Head of caudate nucleus (tissue), 42 donors: ENCODE measurements at places on chromosomes 5 and 9.
A peak's percentile ranks its signal among the peaks of the same experiment; 100 is the strongest.

DNA sequence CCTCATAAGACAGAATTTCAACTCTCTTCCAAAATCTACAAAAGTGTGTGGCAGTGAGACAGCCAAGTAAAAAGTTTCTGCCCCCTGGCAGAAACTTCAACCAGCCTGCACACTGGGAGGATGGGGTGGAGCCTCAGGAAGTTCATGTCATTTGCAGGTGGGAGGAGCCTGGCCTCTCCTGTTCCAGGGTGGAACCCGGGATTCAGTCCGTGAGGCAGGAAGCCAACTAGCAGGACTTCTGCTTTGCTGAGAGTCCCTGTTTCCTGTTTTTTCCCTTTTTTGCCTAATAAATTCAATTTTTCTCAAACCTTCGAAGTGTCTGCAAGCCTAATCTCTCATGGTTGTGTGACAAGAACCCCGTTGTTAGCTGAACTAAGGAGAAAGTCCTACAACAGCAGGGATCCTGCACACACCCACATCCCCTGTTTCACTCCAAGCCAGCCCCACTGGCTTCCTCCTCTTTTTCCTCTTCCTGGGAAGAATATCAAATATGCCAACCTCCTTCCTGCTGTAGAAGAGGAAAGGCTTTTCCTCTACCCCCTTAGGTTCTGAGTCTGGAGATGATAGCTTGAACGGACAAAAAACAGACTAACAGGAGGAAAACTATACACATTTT, 69.3 kb downstream of the ALDH7A1 start:
- DNase-seq, result peak; percentile 39

DNA sequence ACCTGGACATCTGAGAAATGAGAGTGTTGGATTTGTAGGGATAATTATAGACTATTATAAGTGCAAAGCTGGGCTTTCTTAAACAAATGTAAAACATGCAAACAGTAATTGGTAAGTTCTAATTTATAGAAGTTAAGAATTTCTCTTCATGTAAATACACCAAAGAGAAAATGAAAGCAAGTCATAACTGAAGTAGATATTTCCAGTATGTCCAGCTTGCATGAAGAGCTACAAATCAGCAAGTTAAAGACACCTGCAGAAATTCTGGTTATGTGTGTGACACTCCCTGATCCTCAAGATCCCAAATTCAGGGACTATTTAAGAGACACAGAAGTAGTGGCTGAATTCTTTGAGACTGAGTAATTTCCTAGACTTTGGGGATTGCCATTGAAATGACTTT, 308.9 kb downstream of the TLE4 start:
- DNase-seq, result no peak

GRCh38 chr9:108691614-108692013, 164.2 kb downstream of the ACTL7B start:
- no peak for DNase-seq

GRCh38 chr5:145701404-145701803, 133.7 kb downstream of the PRELID2 start:
- no peak for DNase-seq

GRCh38 chr5:94562327-94562971, 56.0 kb downstream of the KIAA0825 start:
- no peak for DNase-seq

DNA sequence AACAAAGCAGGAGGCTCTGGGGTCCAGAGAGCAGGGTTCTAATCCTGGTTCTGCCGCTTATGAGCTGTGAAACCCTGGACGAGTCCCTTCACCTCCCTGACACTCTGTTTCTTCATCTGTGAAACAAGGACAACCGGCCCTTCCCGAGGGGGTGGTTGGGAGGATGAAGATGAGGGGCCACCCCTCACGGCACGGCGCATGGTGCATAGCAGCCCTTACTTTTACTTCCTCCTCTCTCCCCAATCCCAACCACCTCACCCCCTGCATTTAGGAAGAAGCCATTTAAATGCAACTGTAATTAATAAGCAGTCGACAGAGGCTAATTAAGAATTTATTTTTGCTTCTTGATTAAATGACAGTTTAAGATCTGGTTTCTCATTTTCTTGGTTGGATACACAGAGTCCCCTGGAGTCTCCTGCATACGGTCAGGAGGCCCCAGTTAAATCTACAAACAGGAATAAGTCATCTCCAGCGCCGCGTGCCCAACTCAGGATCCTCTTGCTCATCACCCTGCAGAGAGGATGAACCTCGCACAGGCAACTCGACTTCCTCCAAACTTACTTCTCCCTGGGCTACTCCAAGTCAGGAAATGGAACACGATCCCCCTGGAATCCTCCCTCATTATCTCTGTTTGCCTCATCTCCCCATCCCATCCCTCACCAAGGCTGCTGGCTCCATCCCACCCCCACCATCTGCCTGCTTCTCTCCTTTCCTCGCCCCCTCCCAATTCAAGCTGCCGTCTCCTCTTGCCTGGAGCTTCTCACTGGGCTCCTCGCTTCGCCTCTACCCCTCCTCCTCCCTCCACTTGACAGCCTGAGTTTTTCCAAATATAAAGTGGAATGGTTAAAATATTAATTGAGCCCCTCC, 95.9 kb downstream of the HRH2 start:
- DNase-seq, result no peak

DNA sequence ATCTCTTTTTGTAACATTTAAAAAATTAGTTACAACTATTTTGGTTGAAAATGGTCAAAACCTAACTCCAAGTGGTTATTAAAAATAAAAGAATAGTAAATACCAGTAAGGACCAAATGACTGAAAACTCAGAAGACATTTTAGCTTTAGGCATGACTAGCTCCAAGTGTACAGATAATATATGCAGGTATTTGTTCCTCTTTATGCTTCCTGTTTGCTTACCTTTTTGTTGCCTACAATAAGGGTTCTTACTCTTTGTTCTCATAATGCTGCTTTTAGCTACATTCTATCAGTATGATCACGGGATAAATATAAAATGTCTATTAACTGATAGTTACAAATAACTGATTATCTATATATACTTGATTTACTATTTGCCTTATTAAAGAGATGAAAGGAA, 259.6 kb downstream of the CDH12 start:
- DNase-seq, result no peak

GRCh38 chr9:22992780-22993179, 546.2 kb downstream of the DMRTA1 start:
- no peak for DNase-seq

DNA sequence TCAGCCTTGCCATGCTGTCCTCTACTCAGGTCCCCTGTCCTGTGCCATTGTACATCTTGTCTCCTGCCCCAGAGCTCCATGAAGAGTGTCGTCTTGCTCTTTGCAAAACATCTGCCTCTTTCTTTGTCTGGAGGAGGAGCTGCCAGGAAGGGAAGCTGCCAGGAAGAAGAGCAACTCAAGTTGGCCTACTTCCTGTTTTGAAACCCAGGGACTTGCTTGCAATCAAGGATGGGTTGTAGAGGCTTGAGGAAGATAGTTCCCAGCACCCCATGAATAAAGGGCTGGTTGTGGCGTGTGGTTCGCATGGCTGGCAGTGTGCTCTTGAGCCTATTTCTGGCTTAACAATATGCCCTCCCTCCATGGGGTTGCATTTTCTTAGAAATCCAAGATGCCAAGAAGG, 53.0 kb upstream of the CPEB4 start:
- peak; percentile 46 for DNase-seq

- no peak for DNase-seq
Measured at GRCh38 chr5:53946405-53947100, 363.8 kb downstream of the ARL15 start.

DNA sequence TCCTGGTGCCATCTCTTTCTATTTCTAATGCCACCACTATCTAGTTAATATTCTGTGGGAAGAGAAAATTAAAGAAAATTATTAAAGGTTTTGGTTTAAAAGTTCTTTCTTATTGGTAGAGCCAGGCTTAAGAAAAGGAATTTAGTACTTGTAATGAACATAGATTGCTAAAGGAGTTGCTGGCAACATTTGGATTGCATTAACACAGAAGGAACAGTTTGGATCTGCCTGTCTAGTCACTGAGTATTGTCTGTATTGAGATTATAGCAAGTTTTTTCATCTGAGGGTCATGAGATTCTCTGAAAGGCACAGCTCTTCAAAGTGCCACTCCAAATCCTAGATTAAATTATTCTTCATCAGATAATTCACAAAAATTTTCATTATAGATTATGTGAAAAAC, 32.0 kb downstream of the FSD1L start:
- no peak for DNase-seq

- no peak for DNase-seq
Measured at GRCh38 chr9:94881023-94881422, 154.5 kb downstream of the AOPEP start.

DNA sequence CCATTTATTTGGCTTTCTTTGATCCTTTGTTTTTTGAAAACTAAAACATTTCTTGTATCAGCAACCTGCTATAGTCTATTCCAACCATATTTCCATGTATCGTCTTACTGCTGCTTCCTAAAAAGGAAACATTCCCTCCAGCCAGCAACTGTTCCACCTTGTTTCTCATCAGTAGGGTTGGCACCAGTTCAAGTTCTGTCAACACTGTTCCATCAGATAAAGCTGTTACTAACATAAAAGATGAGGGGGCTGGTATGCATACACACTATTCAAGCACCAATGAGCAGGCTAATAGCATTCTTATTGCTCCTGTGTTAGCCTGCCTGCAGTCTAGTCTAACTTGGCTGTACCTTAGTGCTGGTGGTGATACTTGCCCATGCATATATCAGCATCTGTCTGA, 178.3 kb downstream of the CWC27 start:
- no peak for DNase-seq

DNA sequence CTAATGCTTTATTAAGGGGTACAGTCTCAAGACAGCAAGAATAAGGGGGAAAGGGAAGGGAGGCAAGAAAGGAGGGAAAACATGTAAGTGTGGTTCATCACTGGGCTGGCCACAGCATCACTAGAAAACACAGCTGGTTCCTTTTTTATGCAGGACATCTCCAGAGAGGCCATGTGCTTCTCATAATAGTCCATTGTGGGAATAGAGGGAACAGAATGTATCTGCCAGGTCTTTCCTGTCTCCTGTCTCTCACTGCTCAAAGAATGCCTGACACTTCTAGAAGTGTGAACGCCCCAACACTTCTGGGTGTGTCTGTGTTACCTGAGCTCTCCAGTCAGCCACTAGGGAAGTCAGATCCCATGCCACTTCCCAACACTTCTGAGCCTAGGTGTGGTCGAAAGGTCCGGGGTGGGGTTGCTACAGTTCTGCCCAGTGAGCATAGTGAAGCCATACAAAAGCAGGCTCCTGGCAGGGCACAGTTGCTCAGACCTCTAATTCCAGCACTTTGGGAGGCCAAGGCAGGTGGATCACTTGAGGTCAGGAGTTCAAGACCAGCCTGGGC, 255.6 kb upstream of the SLC30A5 start:
- DNase-seq, result no peak

GRCh38 chr5:175353926-175354325, 90.1 kb downstream of the DRD1 start:
- no peak for DNase-seq

- no peak for DNase-seq
Measured at GRCh38 chr5:96863949-96864584, 12.2 kb upstream of the ERAP2 start.

DNA sequence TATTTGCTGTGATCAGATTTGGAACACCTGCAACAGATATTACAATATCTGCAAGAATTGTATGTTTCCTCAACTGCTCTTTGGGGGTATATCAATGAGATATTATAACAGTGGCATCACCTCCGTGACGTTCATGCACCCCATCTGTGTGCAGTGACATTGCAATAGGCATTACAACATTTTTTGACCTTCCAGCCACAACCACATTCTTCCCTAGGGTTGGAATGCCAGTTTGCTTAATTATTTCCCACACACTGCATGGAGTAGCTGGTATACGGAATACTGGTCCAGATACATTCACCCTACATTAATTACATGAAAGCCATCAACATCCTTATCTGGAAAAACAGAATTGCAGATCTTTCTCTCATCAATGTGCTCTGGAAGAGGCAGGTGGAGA, 42.3 kb downstream of the FBXO4 start:
- no peak for DNase-seq

GRCh38 chr5:129003232-129003631, 37.9 kb downstream of the SLC27A6 start:
- no peak for DNase-seq

DNA sequence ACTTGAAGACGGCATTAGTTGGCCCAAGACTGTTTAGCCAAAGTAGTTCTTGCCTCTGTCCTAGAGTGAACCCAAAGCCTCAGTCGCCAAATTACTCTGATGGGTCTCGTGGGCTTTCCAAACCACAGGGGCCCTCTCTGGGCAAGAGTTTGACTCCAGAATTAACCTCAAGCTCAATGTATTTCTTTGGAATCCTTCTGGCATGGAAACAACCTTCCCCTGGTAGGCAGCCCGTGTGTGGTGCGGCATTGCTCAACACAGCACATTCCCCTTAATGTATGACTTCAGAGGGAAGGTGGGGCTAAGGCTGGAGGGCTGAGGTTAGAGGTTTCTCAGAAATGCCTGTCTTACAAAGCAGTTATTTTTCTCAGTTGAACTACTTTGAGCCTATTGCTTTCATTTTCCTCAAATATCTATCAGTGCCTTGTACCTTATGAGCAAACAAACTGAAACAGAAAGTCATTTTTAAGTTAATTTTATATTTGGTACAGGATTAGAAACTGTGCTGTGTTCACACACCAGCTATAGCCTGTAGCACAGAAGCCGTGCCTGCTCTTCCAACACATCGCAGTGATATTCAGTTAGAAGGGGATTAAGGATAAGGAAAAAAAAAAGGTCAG, 123.9 kb upstream of the HAPLN1 start:
- DNase-seq, result no peak

- DNase-seq, result peak; percentile 4
Measured at GRCh38 chr5:116733991-116734975, 159.7 kb upstream of the SEMA6A start.

GRCh38 chr9:136511670-136512592, 29.1 kb upstream of the SEC16A start:
- peak; percentile 76 for DNase-seq

DNA sequence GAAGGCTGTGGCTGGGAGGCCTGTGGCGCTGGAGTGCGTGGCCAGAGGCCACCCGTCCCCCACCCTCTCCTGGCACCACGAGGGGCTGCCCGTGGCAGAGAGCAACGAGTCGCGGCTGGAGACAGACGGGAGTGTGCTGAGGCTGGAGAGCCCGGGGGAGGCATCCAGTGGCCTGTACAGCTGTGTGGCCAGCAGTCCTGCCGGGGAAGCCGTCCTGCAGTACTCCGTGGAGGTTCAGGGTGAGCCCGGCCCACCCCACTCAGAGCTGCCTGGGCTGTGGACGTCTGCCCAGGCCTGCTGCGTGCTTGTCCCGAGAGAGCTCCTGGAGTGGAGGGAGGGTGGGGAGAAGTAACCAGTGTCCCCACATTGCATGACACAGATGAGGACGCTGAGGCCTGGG, 89.2 kb downstream of the HMCN2 start:
- no peak for DNase-seq

GRCh38 chr9:3647652-3648051, 121.9 kb upstream of the RFX3 start:
- no peak for DNase-seq

GRCh38 chr5:14768508-14769365, 102.8 kb downstream of the ANKH start:
- DNase-seq, result no peak
